ENCODE measurements at places on chromosomes 3 and 15. TPM values are rescaled to one million over a fixed set of nuclear protein-coding genes. Genes with fewer than 3 reads are reported as not detected.
A peak's percentile ranks its signal among the peaks of the same experiment; 100 is the strongest.

GRCh38 chr3:26591926-26592325 is 30.6 kb upstream of the LRRC3B start:
- H3K27me3 ChIP-seq, result no peaks in the 10 kb centered on the region
- no peak overlapping the region for H3K4me3 ChIP-seq
- no peaks in the 10 kb centered on the region for H3K4me1 ChIP-seq
- no peaks in the 10 kb centered on the region for H3K36me3 ChIP-seq

Gene HAUS2
- 24.4 TPM for total RNA-seq

DNA sequence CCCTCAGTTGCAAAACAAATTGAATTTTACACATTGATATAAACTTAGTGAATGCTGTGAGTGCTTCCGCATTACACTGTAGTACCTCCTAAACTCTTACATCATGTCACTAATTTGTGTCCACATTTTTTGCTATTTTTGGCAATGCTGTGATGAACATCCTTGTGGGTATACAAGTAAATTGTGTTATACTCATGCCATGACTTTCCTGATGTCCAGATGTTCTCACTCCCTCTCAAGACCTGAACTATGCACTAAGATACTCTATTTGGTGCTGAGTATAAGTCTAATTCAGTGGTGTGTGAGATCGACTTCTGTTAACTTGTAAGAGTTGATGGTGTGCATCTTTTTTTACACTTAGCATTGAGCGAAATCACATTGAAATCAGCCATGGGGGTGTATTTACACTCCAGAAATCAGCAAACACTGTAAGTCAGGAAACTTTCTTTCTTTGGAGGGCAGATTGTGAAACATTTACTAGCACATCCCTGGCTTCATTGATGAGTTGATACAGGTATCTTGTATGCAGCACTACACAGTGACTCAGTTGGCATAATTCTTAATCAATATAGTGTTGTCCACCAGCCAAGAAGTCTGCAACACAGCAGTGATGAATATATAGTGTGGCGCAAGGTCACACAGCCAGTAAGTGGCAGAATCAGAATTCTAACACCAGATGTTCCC is 228.1 kb upstream of the RORA start:
- no peak overlapping the region for H3K4me3 ChIP-seq
- DNase-seq, result no peak
- H3K27ac ChIP-seq, result no peak overlapping the region
- no peaks in the 10 kb centered on the region for H3K4me1 ChIP-seq
- H3K36me3 ChIP-seq, result no peaks in the 10 kb centered on the region

GRCh38 chr15:58165661-58166060 is 27.5 kb downstream of the AQP9 start:
- H3K36me3 ChIP-seq, result no peaks in the 10 kb centered on the region
- no peaks in the 10 kb centered on the region for H3K4me1 ChIP-seq
- no peak overlapping the region for H3K27ac ChIP-seq
- peaks cover 22% of the 10 kb centered on the region for H3K27me3 ChIP-seq
- no peak for DNase-seq

GRCh38 chr3:142595581-142595950 is 627 bp upstream of the PLS1 start:
- H3K4me3 ChIP-seq, result peak overlapping the region; percentile 98
- no peak for DNase-seq
- H3K27ac ChIP-seq, result peak overlapping the region; percentile 41
- H3K27me3 ChIP-seq, result peaks cover 2% of the 10 kb centered on the region
- peaks cover 5% of the 10 kb centered on the region for H3K4me1 ChIP-seq
- H3K36me3 ChIP-seq, result no peaks in the 10 kb centered on the region

- H3K4me3 ChIP-seq, result no peak overlapping the region
- no peak for DNase-seq
Observed at GRCh38 chr3:109977897-109978296, 640.6 kb upstream of the DPPA4 start.

DNA sequence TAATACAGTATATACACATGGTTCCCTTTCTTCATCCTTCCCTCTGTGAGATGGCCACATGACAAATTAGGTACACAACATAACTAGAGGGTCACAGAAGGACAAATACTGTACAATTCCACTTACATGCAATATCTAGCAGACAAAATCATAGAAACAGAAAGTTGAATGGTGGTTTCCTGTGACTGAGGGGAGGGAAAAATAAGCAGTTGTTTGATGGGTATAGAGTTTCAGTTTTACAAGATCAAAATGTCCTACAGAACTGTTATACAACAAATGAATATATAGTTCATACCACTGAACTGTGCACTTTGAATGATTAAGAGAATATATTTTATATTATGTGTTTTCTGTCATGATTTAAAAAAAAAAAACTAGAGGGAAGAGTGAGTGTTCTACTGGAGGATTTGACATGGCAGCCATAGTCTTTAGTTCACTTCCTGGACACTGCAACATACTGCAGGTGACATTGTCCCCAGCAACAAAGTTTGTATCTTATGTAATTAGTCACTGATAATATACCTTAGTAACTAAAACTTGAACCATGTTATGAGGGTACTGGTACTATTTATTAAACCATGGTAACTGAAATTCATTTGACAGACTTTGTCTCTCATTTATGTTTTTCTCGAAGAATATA is 37.2 kb downstream of the CCDC54 start:
- no peaks in the 10 kb centered on the region for H3K36me3 ChIP-seq
- H3K27me3 ChIP-seq, result peaks cover under 1% of the 10 kb centered on the region
- no peak overlapping the region for H3K27ac ChIP-seq

DNA sequence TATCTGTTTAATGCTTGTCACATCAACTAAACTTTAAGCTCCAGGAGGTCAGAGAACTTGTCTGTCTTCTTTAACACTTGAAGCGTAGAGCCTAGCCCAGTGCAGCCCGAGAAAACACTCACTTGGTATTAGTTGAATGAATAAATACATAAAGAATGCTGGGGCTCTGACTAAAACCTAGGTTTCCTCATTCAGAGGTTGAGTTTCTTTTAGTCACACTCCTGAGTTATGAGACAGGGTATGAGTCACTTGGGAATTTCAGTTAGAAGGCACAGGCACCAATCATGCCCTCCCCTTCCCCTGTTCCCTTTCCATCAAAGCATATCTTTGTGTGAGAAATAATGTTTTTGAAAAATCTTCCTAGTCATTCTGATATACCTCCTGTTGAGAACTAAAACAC is 589.8 kb upstream of the DPPA4 start:
- no peaks in the 10 kb centered on the region for H3K36me3 ChIP-seq
- peaks cover 4% of the 10 kb centered on the region for H3K27me3 ChIP-seq
- H3K27ac ChIP-seq, result no peak overlapping the region
- no peaks in the 10 kb centered on the region for H3K4me1 ChIP-seq

DNA sequence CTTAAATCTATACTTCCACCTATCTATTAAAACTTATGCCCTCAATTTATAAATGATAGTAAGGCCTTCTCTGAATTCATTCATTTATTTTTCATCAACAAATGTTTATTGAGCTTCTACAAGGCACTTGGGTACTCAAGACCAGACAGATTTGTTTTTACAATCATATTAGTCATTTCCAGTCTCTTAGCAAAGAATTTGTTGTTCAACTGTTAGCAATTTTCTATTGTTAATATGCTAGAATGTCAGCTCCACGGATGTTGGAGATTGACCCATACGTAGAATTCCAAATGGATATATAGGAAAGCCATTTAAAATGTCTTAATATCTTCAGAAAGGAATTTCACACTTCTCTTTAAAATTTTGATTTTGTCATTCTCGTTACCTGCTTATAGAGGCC is 36.7 kb downstream of the ZBTB38 start:
- peak overlapping the region; percentile 93 for H3K4me3 ChIP-seq
- H3K36me3 ChIP-seq, result peaks cover 39% of the 10 kb centered on the region
- H3K4me1 ChIP-seq, result peaks cover 80% of the 10 kb centered on the region
- no peak for DNase-seq
- H3K27me3 ChIP-seq, result no peaks in the 10 kb centered on the region

Gene SLC28A1
- not detected for total RNA-seq
